Coronary artery (tissue), 2 donors: ENCODE measurements at places on chromosomes 6 and 20.
A peak's percentile ranks its signal among the peaks of the same experiment; 100 is the strongest.

DNA sequence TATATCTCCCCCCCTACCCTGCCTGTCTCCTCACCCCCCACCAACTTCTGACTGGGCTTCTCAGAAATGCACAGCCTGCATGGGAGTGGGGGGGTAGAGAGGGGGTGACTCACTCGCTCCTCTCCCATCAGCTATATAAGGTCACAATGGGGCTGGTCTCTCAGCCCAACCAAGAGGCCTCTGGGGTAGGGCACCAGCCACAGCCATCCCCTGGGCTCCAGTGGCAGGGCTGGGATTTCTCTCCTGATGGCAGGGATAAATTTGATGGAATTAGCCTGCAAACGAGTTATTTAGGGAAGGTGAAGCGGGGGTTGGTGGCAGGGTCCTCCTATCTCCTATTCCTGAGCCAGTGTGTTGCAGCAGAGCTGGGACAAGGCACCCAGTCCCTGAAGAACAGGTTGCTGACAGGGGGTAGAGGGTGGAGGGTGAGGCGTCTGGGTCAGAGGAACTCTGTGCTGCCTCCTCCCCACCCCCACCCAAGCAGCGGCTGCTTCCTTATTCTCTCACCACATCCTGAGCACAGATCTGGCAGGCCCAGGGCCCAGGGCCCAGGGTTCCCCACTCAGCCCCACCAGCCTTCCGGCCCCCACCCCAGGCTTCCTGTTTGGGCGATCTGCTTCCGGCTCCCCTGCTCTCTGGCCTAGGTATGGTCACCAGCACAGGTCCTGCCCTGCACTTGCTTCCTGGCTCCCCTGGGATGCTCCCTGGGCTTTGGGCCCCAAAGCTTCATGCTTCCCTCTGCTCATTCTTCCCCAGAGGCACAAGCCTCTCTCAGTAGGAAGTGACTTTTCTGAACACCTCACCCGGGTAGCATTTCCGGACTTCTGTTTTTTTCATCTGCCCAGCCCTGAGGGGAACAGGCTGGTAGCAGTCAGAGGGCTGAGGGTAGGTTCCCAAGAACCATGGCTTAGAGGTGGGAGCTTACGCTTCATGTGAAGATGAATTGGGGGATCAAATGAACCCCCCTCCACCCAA is 4.0 kb downstream of the PPP1R18 start:
- DNase-seq = peak; percentile 93

- DNase-seq = no peak
Measured at GRCh38 chr20:10067321-10067720, 32.5 kb downstream of the ANKEF1 start.

DNA sequence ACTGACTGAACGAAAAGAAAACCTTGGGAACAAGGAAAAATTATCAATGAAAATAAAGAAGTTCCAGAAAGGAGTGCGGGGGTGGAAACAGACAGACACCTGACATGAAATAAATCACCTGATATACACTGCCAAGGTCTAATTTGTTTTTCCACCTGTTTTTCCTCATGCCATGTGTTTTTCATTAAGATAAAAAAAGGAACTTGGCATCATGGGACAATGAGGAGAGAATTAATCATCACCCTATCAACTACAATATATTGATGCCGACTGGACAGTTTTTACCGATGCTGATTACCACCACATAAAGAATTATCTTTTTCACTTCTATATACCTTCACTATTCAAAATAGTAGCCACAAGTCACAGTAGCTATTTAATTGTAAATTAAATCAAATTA is 233.2 kb downstream of the ARHGAP18 start:
- DNase-seq = no peak

GRCh38 chr6:14361297-14361696 is 243.7 kb downstream of the CD83 start:
- no peak for DNase-seq

DNA sequence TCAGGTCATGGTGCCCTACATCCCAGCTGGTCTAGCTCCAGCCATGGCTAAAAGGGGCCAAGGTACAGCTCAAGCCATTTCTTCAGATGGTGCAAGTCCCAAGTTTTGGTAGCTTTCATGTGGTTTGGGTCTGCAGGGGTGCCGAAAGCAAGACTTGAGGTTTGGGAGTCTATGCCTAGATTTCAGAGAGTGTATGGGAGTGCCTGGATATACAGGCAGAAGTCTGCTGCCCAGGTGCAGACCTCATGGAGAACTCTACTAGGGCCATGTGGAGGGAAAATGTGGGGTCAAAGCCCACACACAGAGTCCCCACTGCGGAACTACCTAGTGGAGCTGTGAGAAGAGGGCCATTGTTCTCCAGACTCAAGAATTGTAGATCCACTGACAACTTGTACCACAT is 1000.9 kb upstream of the ADGRB3 start:
- no peak for DNase-seq

GRCh38 chr6:75421316-75422023 is 72.1 kb downstream of the FILIP1 start:
- no peak for DNase-seq

- no peak for DNase-seq
Measured at GRCh38 chr6:71977884-71978283, 91.5 kb downstream of the RIMS1 start.

- DNase-seq = no peak
Measured at GRCh38 chr6:144482142-144482541, 197.0 kb downstream of the UTRN start.

GRCh38 chr6:99458319-99458718 is 33.2 kb upstream of the PNISR start:
- no peak for DNase-seq

DNA sequence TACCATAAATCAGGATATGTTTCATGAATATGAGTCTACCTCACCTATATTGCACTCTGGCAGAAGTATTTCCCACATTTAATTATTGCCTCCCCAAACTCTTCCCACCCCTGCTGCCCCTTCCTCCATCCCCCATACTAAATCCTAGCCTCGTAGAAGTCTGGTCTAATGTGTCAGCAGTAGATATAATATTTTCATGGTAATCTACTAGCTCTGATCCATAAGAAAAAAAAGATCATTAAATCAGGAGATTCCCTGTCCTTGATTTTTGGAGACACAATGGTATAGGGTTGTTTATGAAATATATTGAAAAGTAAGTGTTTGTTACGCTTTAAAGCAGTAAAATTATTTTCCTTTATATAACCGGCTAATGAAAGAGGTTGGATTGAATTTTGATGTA is 6.4 kb downstream of the EDN1 start:
- no peak for DNase-seq

DNA sequence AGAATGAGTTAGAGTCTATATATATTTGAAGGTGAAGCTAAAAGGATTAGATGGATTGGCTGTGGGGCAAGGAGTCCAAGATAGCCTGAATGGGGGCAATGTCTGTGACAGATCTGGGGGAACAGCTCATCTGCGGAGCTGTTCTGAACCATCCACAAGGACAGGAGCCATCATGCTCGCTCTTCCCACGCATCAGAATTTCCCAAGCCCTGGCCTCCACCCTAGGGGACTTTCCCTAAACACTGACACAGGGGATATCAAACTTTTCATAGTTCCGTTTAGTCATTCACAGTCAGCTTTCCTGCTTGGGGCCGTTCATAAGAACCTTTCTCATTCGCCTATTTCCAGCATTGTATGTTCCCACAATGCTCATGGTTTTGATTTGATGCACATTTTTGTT is 37.6 kb upstream of the CCN6 start:
- no peak for DNase-seq

DNA sequence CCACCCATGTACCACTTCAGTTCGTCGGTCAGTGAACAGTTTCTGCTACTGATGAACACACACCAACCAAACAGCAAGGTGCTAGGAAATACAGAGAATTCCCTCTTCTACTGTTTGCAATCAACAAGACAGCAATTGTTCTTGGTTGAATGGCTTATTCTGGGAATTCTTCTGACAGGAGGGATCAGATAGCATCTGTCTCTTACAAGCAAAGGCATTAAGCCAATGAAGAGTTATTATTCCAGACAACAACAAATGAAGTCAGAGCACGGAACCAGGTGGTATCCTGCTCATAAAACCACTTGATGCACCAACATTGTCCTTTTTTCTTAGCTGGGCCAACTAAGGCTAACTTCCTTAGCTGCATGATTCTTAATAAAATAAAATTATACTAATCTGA is 37.8 kb downstream of the PTPRK start:
- no peak for DNase-seq

DNA sequence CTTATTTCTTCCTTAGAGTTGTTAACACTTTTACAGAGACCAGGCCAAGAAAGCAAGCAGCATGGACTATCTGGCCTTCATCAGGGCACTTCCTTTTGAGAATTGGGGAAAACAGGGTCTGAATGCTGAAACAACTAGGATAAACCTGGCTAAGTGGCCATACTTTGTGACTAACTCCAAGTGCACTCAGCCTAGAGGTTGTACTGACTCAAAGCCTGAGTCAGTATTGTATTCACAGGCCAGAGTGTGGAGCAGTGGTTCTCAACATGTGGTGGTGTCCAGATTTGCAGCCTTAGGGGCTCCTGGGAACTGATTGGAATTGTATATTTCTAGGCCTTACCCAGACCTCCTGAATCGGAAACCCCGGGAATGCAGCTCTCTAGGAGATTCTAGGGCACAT is 20.1 kb downstream of the SEC23B start:
- DNase-seq = no peak

GRCh38 chr20:45704969-45705637 is at the start of gene WFDC10B:
TSS of gene WFDC10B (minus strand) at chr20:45705019. CDS start at chr20:45685992, 19,027 bp downstream.
- no peak for DNase-seq

- DNase-seq = no peak
Measured at GRCh38 chr20:63653974-63654668, 897 bp upstream of the STMN3 start.

DNA sequence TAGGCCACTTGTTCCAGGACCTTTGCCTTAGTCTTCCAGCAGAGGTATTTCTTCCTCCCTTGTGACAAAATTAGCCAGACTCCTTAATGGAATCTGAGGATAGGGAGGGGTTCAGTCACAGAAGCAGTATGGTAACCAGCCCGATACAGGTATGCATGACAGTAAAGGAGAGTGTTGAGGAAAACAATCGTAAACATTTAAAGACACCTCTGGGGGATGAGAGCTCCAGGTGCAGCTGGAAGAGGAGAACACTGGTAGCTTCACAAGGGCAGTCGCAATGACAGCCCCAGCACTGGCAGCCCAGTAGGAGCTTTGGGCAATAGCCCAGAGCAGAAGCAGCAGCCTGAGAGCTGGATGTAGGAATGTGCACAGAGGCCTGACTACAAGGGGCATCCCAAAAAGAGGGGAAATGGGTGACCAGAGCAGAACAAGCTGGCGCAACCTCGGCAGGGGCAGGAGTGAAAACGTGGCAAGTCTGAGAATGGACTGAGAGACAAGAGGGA is 344.9 kb upstream of the JAG1 start:
- DNase-seq = no peak

DNA sequence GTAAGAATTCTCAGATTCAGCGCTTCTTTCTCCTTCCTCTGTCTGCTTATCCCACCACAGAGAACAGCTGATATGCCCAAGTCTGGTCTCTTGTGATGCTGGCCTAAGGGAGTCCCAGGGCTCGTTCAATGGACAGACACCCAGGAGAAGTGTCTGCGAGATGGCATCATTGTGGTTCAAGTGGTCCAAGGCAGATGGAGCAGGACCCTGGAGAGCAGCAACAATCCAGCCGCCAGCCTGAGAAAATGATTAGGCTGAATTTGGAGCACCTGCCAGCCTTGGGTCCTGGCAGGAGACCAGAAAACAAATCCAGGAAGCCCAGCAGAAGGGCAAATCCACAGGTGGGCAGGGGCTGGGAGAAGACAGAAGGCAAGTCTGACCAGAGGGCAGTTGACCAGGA is 145.8 kb downstream of the PTPRT start:
- no peak for DNase-seq

- no peak for DNase-seq
Measured at GRCh38 chr6:125814481-125814880, 23.7 kb downstream of the NCOA7 start.

GRCh38 chr6:86087954-86088353 is 445.3 kb upstream of the SYNCRIP start:
- DNase-seq = no peak

GRCh38 chr6:142893088-142893487 is 51.9 kb downstream of the HIVEP2 start:
- no peak for DNase-seq
